Prostate gland (tissue), 2 donors: ENCODE measurements at places on chromosomes 5 and 9.

DNA sequence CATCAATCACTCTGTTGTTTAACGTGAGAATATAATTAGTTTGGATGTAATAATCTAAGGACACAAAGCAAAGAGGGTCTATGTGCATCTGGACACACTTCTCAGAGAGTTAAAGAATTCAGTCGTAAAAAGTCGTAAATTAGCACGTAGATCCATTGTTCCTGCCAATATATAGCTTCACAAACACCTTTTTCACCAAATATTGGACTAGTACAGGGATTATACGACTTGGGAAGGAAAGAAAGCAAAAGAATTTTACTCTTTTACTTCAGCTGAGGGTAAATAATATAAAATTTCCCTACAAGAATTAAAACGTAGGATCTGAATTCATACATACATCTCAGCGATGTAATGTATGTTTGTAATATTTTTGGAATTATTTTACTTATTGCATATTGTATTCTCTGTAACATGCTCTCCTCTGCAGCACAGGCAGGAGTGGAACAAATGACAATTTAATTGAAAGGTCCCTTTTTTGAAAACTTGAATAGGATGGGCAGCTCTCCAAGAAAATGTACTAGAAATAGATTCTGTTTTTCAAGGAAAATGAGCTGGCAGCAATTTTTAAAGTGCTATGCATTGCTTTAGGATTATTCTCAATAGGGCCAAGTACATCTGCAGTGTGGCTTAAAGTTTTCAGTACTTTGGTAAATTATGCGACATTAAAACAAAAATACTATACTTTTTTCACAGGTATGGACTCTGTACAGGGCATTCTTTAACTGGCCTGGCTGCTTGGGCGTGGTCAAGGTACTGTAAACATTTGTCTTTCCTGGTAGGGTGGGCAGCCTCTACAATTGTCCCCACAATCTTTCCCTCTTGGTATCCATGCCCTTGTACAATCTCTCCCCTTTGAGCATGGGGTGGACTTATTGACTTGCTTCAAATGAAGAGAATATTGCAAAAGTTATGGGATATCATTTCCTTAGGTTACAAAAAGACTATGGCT lies 39.7 kb upstream of the HSD17B4 start:
- DNase-seq = no peak

- DNase-seq = no peak
Measured at GRCh38 chr9:94937214-94937903, 210.9 kb downstream of the AOPEP start.

DNA sequence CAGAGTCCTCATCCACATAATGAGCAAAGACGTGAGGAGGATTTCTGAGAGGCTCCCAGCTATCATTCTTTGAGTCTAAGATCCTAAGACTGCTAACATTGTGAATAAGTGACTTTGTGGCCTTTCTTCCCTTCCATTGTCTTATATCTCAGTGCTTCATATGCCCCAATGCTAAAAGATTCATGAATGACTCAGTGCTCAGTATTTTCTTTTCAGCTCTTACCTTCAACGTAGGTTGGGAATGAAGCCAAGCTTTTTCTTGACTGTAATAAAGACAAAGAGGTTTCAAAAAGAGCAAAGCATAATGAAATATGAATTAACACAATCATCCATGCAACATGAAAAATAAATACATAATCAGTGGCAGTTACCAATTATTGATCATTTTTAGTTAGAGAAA lies 146.4 kb downstream of the ENTREP1 start:
- DNase-seq = no peak

DNA sequence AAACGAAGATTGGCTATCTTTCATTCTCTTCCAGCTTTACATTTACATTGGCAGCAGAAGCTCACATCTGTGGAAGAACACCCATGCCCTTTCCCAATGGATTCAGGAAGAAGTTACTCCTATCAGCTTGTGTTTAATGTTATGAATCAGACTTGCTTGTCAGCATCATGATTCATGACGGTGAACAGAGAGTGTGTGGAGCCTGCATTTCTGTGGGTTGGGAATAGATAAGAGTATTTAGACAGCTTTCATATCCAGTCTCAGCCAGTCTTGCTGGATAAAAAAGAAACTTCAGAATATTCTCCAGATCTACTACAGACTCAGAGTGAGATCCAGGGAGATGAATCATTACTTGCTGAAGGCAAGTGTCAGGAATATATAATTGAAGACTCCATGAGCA lies 812.9 kb upstream of the ZNF608 start:
- DNase-seq = no peak

DNA sequence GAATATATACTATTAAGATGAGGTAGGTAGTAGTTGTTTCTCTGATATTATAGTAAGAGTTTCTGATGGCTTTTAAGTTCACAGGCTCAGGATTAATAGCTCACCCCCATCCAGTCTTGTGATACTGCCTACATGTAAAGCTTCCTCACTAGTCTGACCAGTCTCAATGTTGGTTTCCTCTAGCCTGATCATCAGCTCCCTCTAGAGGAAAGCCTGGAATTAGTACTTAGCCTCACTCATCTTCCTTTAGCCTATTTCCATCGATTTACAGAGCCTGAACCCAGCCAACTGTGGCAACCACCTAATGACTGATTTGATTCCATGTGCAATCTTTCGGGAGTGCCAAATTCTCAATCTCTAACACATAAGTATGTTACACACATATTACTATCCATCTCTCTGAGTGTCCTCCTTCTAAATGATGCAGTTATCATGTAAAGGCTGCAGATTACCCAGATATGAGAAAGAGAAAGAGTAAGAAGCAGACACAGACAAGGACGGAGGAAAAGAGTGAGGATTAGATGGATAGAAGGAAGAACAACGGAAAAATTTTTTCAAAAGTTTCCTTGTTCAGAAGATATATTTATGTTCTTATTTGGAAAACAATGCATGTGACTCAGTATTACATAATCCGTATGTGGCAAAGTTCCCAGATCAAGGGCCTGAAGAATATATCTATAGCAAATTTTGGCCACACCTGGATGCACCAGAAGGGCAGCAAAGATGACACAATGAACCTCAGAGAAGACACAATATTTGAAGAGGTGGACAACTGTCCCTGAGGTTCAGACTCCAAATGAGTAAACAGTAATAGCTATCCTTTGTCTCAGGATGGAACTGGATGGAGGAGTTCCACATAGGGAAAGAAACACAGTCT lies 333.7 kb downstream of the ELAVL2 start:
- DNase-seq = no peak

- no peak for DNase-seq
Measured at GRCh38 chr5:178420354-178420781, 169.8 kb downstream of the COL23A1 start.
